Nephron progenitor cell (in vitro differentiated cells): ENCODE measurements at places on chromosomes 1 and 21.

- no peak for DNase-seq
Observed at GRCh38 chr1:28050776-28051175, 37.6 kb downstream of the EYA3 start.

GRCh38 chr1:151846062-151846568, 6.5 kb upstream of the C2CD4D start:
- no peak for DNase-seq

- no peak for DNase-seq
Observed at GRCh38 chr1:64097859-64098258, 105.6 kb upstream of the UBE2U start.

DNA sequence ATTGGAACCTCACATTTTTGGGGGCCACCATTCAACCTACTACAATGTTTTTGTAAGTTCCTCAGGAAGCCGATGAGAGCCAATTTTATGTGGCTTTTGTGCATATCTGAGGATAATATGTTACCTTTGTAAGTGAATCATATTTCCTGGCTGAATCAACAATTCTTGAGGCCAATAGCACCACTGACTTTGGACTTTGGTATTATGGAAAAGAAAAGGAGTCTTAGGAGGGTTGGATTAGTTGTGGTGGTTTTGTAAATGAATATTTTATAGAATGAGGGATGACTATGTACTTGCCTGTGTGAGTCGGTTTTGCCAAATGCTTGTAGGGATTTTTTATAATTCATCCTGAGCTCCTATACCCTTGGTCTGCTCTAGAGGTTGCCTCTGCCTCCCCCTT, 181.5 kb upstream of the HMGB4 start:
- no peak for DNase-seq

- DNase-seq = no peak
Observed at GRCh38 chr1:28888915-28889314, 25.5 kb upstream of the EPB41 start.

- DNase-seq = no peak
Observed at GRCh38 chr1:51346086-51346942, 16.0 kb upstream of the TTC39A start.

DNA sequence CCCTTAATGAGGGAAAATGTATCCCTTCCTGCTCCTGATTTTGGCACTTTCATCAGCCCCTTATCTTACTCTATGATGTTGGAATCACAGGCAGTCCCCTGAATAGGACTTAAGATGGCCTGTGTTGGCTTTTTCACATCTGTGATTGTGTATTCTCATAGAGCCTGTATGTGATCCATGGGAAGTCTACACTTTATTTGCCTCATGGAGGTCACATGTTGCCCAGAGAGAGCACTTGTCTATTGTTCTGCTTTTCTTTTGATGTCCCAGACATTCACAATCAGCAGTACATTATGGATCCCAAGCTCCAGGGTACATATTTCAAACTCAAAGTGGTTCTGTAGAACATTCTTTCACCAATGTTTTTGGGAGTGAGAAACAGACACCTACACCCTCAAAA, 885.2 kb upstream of the ADGRL2 start:
- no peak for DNase-seq
